ENCODE measurements at places on chromosomes 12 and 14. TPM values are rescaled to one million over a fixed set of nuclear protein-coding genes. Genes with fewer than 3 reads are reported as not detected.
A peak's percentile ranks its signal among the peaks of the same experiment; 100 is the strongest.

The C12orf54 gene
- total RNA-seq = not detected

The TGM1 gene
- total RNA-seq = 3.9 TPM

The AMN gene
- total RNA-seq = not detected

The RASSF8 gene
- total RNA-seq = 59.3 TPM

The CD4 gene
- not detected for total RNA-seq

The FOXN4 gene
- not detected for total RNA-seq

The DTX1 gene
- total RNA-seq = 0.14 TPM

The JPH4 gene
- not detected for total RNA-seq

The IFNG-AS1 gene
- not detected for total RNA-seq

The ATF1 gene
- total RNA-seq = 26.9 TPM

The IFNG gene
- total RNA-seq = not detected

The KRT82 gene
- total RNA-seq = not detected

The MANSC4 gene
- 0.65 TPM for total RNA-seq

- DNase-seq = no peak
Observed at GRCh38 chr12:49847161-49847560, 4.3 kb upstream of the BCDIN3D start.

DNA sequence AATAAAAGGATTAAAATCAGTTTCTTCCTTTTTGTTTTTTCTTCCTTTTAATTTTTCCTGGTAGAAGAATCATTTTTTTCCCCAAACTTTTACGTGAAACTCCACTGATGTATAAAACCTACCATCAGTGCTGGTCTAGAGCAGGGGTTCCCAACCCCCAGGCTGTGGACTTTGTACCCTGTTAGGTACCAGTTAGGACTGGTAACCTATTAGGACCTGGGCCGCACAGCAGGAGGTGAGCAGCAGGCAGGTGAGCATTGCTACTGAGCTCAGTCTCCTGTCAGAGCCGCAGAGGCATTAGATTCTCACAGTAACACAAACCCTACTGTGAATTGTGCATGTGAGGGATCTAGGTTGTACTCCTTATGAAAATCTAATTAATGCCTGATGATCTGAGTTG is 10.1 kb downstream of the SMCO2 start:
- DNase-seq = no peak

- no peak for DNase-seq
Observed at GRCh38 chr14:106683631-106684030, 1157.2 kb downstream of the TMEM121 start.

DNA sequence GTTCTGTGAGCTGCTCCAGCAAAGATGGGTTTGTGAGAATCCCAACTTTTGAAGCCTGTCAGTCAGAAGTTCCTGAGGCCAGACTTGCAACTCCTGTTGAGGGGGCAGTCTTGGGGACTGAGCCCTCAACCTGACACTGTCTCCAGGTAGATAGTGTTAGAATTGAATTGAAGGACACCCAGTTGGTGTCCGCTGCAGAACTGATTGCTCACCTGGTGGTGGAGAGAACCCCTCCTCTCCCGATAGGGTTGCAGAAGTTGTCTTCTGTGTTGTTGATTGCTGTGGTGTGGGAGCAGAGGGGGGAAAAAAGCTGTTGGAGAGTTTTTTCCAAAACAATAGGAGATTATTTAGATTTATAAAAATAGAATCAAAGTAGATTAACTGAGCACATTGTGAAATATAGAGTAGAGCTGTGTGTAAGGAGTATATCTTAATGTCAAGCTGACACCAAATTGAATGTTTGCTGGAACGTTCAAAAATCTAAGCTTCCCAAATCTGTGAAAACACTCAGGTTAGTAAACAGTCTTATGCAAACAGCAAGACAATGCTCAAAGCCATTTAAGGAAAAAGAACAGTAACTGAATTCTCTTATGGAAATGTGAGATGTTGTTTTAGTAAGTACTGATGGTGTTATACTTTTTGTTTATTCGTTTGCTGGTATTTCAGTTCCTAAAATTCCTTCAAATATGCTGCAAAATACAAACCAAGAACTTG is 18.6 kb downstream of the HIF1A start:
- DNase-seq = no peak

GRCh38 chr14:19895282-19895681 is 20.3 kb downstream of the OR4K2 start:
- DNase-seq = no peak

- peak; percentile 52 for DNase-seq
Observed at GRCh38 chr14:34460841-34461240, 1.2 kb downstream of the SPTSSA start.

- no peak for DNase-seq
Observed at GRCh38 chr12:124780752-124781685, 82.6 kb downstream of the SCARB1 start.

DNA sequence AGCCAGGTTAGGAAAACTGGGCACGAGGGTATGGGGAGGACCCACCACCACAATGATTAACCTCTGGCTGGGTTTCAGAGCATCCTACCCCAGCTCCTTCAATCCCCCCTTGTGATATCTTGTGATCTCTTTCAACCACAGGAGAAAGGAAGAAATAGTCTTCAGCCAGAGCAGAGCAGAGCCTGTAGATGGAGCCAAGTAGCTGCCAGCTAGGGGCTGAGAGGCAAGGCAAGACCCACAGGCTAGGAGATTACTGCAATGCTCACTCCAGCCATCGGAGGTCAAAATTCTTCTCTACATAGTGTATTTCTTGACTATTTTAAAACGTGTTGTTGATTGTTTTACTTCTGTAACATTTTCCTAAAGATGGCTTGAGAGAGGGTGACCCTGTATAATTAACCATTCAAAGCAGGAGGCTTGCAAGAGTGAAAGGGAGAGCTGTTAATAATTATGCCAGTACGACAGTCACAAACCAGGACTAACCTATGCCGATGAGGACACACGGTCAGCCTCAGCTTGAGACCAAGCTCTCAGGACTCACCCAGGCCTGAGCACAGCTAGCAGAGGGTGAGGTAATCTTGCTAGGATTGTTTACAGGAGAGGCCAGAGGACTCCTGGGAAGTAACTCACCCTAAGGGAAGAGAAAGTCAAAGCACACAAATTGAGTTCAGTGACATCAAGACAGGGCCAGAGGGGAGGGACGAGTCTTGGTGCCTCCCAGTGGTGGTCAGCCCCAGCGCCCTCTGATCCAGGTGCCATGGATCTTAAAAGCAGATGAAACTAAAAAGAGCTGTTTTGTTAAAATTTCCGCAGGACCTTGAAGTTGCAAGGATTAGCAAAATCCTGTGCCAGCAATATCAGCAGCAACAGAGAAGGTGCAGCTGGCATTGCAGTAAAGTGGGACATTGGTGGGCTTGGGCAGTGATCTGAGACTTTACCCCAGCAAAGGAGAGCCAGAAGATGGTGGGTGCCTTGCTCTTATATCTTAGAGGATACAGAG is 29.8 kb upstream of the CDKN3 start:
- DNase-seq = peak; percentile 69

DNA sequence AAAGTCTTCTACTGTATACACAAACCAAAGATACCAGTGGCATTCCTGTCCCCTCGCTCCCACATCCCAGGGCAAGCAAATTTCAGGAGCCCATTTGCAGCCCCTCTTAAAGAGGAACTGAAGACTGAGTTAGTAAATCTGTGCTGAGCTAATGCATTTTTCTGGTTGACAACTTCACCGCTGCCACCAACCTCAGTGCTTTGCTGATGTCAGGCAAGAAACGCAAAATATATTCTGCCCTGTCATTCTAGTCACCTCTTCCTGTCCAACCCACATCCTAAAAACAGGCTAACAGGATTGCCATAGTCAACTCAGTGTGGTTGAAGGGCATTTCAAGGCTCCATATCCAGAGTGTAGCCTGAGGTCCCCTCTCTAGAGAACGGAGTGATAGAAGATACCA is 59.4 kb upstream of the FICD start:
- DNase-seq = no peak

GRCh38 chr14:56118611-56119181 is 485 bp downstream of the PELI2 start:
- DNase-seq = peak; percentile 7

GRCh38 chr12:122190842-122191668 is 8.1 kb downstream of the LRRC43 start:
- DNase-seq = peak; percentile 75

- no peak for DNase-seq
Observed at GRCh38 chr12:116456330-116457082, 102.7 kb upstream of the MAP1LC3B2 start.

- no peak for DNase-seq
Observed at GRCh38 chr14:100670017-100670752, 56.5 kb upstream of the DLK1 start.

DNA sequence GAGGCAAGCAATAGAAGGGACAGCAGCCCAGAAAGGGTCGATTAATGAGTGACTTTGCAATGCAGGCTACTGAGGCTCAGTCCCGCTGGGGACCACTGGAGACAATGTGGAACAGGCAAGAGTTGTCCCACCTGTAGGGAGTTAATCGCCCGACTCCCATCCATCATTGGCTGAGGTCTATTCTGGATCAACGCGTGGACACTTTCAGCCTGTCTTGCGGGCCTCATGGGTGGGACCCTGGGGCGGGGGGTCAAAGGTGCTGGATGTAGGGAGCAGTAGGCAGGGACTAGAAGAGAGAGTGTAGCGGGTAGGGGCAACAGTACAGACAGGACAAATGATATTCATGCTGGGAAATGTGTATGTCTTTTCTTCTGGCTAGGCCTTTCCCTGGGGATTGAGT is 6.1 kb downstream of the IFI27L2 start:
- no peak for DNase-seq

- no peak for DNase-seq
Observed at GRCh38 chr12:110739894-110740293, 2.8 kb downstream of the PPP1CC start.

GRCh38 chr14:97959251-97959650 is 1162.1 kb downstream of the VRK1 start:
- no peak for DNase-seq

- DNase-seq = no peak
Observed at GRCh38 chr12:41699658-41700057, 445.0 kb downstream of the GXYLT1 start.

GRCh38 chr12:119942386-119942785 is 46.6 kb upstream of the BICDL1 start:
- DNase-seq = no peak

GRCh38 chr12:125169870-125170269 is 104.6 kb downstream of the AACS start:
- no peak for DNase-seq

DNA sequence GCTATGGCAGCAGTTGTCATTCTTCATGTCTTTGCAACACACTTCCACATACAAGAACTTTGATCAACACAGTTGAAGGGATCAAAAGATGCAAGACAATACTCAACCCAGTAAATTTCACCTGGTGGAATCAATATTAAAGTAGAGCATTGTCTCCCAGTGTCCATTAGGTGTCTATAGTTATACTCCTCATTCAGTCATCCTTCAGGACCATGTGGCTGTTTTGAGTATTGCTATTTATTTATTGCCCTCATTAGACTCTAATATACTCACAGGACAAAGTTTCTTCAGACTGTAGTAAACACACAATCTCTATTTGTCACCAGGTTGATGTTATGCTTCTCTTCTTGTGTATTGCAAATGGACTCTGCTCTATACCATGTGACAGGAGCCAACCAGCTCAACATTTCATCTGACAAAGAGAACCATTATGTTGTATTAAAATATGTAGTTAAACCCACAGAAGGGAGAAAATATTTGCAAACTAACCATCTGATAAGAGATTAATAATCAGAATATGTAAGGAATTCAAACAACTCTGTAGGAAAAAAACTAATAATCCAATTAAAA is 146.6 kb downstream of the TGFB3 start:
- no peak for DNase-seq

DNA sequence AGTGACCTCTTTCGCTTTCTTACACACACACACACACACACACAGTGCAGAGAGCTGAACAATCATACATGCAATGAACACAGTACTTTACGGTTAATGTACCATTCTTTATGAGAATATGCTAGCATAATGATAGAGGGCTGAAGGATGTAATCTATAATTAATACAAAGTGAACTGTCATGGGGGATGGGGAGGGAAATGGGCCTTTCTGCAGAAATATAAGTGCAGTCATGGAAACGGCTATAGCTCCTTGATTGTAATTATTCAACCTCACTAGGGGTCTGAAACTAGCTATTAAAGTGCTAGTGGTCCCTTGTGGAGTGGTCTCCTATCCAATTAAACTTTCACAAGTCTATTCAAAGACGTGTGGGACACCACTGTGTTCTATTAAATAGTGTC is 443.2 kb upstream of the FOXG1 start:
- no peak for DNase-seq

GRCh38 chr14:93878871-93879270 is 48.3 kb upstream of the FAM181A start:
- DNase-seq = no peak

DNA sequence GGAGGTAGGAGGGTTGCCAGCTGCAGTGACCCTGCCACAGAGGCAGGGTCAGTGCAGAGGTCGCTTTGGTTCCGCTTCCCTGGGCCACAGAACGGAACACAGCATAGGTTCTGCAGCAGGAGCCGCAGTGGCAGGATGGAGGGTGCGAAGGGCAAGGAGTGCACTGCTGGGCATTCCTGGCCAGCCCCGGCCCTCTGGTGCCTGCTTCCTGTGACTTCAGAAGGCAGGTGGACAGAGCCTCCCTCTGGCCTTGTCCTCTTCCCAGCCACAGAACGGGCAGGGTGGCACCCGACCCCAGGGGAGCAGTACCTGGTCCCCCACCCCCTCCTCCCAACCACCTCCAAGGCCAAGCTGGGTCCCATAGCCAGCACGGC is 37.7 kb downstream of the SLC8B1 start:
- DNase-seq = no peak

GRCh38 chr14:94485944-94486841 is 10.2 kb upstream of the SERPINA9 start:
- peak; percentile 24 for DNase-seq

DNA sequence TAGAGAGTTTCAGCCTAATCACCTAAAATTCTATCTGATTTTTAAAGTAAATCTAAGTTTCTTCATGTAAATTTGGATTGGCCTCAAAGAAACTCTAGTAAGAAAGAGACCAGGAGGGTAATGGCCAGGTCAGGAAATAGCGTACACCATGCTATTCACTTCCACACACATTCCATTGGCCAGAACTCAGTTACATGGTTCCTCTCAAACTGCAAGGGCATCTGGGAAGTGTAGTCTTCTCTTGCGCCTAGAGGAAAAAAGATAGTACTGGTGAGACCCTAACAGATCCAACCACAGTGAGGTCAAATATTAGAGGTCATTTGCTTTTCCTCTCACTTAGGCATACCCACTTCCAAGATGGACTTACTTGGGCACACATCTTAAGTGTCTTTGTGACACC is 39.1 kb downstream of the MBIP start:
- DNase-seq = no peak

- DNase-seq = no peak
Observed at GRCh38 chr12:31218203-31219025, 107.5 kb downstream of the SINHCAF start.

All from endothelial cell of umbilical vein (primary cell).